Chondrocyte (in vitro differentiated cells): ENCODE measurements at places on chromosomes 7 and 10.

GRCh38 chr10:84344526-84344925 lies 16.1 kb downstream of the CCSER2 start:
- DNase-seq: no peak

GRCh38 chr10:79149662-79150443 lies 81.1 kb downstream of the ZMIZ1 start:
- DNase-seq: no peak

- DNase-seq: no peak
These were observed 83.0 kb upstream of the SEC61G start for GRCh38 chr7:54841772-54842697.

- DNase-seq: no peak
These were observed 99.6 kb downstream of the JMJD1C start for GRCh38 chr10:63365976-63366765.

- no peak for DNase-seq
These were observed 7.2 kb downstream of the RGS10 start for GRCh38 chr10:119535305-119535704.

DNA sequence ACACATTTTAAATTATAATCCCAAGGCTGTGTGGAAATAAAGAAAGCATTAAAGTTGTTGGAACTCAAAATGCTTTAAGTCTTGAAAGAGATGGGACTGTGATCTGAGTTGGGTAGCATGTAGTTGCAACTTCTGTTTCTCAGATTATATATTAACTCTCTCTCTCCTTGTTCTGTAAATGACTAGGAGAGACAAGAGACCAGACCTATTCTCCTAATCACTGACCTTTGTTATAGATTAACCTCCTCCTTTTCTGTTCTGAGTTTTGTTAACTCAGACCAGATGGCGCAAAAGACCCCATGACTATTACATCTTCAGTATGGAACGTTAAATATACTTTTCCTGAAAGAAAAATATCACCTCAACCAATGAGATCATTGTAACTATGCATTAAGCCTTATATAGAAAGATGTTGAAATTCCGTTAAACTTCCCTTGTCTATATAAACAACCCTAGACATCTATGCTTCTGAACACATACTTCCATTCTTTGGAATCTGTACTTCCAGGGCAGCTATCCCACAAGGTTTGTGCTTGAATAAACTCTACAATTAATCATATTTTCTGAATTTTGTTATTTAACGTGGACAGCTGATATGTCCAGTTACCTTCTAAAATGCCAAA lies 143.5 kb upstream of the TRIM24 start:
- DNase-seq: no peak

DNA sequence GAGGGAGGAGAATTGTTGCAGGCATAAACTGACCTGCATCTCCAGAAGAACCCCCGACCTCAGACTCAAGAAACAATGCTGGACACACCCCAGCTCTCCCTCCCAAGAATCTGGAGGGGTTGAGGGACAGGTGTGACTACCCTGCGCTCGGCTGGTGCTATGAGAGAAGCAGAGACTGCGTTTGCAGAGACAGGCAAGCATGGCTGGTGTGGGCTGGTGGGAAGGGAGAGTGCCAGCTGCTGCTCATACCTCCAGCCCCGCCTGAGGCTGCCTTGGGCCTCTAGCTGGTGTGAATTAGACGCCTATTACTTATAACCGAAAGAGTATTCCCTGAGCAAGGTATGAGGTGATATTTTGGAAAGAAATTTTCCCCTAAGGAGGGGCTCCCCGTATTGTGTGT lies 48.3 kb upstream of the DDC start:
- DNase-seq: no peak

DNA sequence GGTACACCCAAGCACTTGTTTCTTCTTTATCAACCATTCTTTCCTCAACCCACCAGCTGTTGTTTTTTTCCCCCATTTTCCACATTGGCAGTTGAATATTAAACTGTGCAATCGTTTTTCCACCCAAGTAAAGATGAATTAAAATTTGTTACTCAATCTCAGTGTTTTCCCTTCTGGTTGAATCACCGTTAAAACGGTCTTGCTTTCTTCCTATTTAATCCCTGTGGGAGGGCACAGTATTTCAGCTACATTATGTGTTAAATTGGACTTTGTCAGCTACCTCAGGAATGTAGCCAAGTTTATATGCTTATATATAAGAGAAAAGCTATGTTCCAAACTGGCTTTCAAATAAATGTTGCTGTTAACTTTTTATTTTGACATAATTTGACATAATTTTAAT lies 19.9 kb downstream of the SLC35G1 start:
- no peak for DNase-seq

DNA sequence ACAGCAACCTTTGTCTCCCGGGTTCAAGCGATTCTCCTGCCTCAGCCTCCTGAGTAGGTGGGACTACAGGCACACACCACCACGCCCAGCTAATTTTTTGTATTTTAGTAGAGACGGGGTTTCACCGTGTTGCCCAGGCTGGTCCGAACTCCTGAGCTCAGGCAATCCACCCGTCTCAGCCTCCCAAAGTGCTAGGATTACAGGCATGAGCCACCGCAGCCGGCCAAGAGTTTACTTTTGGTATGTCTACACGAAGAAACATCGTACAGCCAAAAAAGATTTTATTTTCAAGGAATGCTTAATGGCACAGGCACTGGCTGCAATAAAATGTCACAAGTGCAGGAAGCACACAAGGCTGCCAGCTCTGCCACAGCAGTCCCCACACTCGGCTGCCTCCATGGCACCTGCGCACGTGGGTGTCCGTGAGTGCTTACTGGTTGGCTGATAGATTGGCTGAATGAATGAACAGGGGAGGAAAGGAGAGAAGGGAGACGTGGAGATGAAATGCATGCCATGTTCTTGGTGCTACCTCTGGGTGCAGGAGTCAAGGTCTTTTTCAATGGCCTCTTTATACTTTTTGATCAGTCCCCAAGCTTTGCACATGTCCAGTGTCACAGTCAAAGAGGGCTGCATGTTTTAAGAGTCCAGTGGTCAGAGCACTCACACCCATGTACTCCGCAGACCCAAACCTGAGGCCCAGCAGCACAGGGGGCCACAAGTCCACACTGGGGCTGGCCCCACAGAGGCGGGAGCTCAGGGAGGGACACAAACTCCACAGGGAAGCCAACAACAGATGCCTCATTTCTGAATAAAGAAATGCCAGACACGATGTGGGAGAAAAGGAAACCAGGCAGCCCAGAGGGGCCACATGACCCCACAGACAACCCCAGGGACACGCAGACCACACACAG lies 198.2 kb downstream of the MAD1L1 start:
- peak; percentile 59 for DNase-seq

- DNase-seq: no peak
These were observed 1.3 kb upstream of the TNRC18 start for GRCh38 chr7:5424749-5425506.

GRCh38 chr7:35818513-35818912 lies 17.7 kb downstream of the SEPTIN7 start:
- DNase-seq: no peak

DNA sequence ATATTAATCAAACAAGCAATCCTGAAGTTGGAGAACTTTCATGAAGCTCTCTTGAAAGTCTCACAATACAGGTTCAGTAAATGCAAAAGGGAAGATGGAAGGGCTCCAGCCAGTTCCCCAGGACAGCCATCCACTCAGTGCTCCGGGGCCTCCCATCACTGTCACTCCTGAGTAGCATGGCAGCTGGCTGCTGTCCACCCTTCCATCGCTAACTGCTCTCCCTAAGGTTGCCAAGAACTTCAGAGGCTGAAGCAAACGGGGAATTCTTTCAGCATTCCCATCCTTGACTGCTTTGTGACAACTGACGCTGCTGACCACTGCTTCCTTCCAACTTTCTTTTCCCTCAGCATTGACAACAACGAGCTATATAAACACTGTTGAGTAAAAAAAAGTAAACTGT lies 69.1 kb downstream of the VPS41 start:
- DNase-seq: no peak

DNA sequence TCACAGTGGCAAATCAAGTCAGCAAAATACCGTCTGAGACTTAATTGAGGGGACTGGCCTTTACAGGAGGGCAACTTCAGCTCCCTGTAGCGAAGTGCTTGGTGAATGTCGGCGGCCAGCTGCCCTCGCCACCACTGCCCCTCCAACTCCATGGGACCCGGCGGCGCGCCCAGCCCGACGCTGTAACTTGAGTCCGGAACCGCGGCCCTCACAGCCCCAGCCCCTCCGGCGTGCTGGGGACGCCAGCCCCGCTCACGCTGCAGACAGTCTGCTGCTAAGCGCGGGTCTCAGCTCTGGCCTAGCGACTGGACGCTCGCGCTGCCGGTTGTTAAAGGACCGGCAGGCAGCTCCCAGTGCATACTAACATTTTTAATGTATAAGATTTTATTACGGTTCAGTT lies 113.4 kb upstream of the NUPR2 start:
- no peak for DNase-seq

DNA sequence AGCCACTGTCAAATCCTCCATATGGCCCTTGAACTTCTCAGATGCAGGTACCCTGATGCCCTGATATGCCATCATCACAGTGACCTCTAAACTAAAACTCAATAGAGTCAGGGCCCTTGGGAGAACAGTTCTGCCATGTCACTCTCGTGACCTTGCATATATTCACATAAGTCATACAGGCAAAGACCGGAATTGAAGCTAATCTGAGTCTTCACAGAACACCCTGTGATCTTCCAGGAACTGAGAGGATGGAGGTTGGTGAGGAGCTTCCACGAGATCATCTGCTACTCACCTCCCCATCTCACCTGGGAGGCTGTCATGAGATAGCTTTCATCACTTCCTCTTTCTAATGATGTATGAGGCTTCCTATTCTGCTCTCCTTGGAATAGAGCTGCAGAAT lies 228.7 kb upstream of the CCDC6 start:
- DNase-seq: no peak

GRCh38 chr7:55962014-55962413 lies 2.4 kb upstream of the NIPSNAP2 start:
- DNase-seq: no peak

DNA sequence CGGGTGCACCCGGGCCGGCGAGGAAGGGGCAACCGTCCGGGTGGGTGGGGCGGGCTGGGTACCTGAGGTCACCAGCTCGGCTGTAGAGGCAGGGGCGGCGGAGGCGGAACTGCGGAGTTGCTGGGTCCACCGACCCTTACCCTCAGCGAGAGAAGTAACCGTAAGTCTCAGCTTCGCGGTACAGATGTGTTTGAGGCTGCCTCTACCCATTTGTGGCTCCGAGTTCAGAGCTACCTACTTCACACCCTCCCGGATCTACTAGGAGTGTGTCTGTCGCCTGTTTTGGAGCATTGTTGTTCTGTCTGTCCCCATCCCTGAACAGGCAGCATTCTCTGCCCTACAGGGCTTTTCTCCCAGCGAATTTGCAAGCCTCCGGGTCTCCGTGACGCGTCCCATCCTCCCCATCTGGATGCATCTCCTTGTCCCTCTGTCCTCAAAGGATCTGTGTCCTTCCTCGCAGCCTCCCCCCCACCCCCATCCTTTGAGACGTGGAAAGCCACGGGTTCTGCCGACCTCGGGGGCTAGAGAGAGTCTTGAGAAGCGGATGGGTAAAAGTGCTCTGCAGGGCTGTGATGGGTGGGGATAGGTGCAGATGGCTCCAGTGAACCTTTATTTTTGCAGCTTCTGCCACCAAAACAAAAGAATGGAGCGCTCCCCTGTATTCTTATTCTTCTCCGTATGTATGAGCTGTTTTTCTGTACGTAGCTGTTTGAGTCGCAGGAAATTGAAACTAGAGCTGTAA lies 757 bp downstream of the ANKIB1 start:
- DNase-seq: no peak

DNA sequence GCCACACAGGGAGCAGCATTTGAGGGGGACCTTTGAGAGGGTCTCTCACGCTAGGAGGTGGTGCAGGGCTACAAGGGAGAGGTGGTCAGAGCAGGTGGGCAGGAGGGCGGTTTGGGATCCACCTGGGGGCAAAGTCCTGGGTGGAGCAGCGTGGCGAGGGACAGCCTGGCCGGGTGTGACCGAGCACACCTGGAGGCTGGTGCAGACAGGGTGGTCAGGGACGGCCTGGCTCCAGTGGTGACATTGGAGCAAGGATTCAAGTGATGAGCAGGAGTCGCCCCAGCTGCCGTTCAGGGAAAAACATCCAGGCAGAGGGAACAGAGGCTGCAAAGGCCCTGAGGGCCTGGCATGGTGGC lies 36.0 kb downstream of the CLIP2 start:
- DNase-seq: no peak

DNA sequence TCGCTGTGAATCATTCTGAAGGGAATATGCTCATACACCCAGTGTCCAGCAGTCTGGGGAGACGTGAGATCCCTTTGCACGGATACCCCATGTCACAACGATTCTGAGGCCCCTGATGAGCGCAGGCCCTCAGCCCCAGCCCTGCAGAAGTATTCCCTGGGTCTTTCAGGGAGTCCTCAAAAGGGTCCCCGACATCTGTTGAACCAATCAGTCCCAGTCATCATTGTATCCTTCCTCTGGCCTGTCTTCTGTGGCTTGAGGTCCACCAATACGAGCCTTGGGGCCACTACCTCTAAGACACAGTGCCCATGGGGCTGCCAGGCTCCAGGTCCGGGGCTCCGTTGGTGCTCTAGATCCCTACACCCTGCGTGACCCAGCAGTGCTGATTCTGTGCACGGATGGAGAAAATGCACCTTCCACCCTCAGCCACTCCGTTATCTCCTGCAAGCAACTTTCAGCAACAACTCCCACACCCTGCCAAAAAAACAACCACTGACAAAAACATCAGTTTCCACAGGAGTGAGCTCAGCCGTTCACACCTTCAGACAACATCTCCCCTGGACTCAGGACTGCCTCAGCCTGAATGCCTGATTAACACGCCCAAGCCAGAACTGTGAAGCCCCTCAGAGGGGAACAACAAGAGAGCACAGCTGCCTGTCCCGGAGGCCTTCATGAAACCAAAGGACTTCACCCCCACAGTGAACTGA lies 46.9 kb upstream of the KDM7A start:
- DNase-seq: no peak
